Mucosa of descending colon (tissue), 3 donors: ENCODE measurements at places on chromosomes 11 and 22. TPM values are rescaled to one million over a fixed set of nuclear protein-coding genes. Genes with fewer than 3 reads are reported as not detected.

The APOBEC3H gene
- not detected for total RNA-seq

The CSNK1E gene
- total RNA-seq = 87.8 TPM

The KRTAP5-1 gene
- not detected for total RNA-seq

The CNGA4 gene
- total RNA-seq = 0.20 TPM

The KRTAP5-10 gene
- total RNA-seq = 0.75 TPM

The OR51B4 gene
- not detected for total RNA-seq

The ZNF70 gene
- 7.5 TPM for total RNA-seq

The CCDC87 gene
- 0.32 TPM for total RNA-seq

The HTR3B gene
- total RNA-seq = not detected

The TBX1 gene
- total RNA-seq = 4.1 TPM

The OR4S2 gene
- total RNA-seq = not detected

The TSSK2 gene
- total RNA-seq = not detected

The CSNK2A3 gene
- total RNA-seq = 0.43 TPM

The CRYBA4 gene
- total RNA-seq = not detected

The SHISAL1 gene
- 1.1 TPM for total RNA-seq

The MS4A3 gene
- total RNA-seq = not detected

The CHRDL2 gene
- total RNA-seq = not detected

The HBG2 gene
- not detected for total RNA-seq

The FAU gene
- total RNA-seq = 680 TPM

The BIRC3 gene
- 26.1 TPM for total RNA-seq

The VSIG10L2 gene
- not detected for total RNA-seq

The KRTAP5-2 gene
- total RNA-seq = not detected

The SAA4 gene
- total RNA-seq = not detected

The IGLL1 gene
- total RNA-seq = not detected

The OR51B5 gene
- total RNA-seq = not detected

The HBE1 gene
- not detected for total RNA-seq

The CATSPER1 gene
- total RNA-seq = not detected

The TOMM22 gene
- total RNA-seq = 84.4 TPM

The HTR3A gene
- total RNA-seq = 0.17 TPM

The LYVE1 gene
- total RNA-seq = 137 TPM

The FXYD2 gene
- total RNA-seq = 1.5 TPM

The IGSF9B gene
- total RNA-seq = 5.8 TPM

The CARD18 gene
- not detected for total RNA-seq
